ELR (cell line): ENCODE measurements at places on chromosomes 16 and 17.

GRCh38 chr16:84643674-84644073 is 4.6 kb upstream of the KLHL36 start:
- no peak for DNase-seq

DNA sequence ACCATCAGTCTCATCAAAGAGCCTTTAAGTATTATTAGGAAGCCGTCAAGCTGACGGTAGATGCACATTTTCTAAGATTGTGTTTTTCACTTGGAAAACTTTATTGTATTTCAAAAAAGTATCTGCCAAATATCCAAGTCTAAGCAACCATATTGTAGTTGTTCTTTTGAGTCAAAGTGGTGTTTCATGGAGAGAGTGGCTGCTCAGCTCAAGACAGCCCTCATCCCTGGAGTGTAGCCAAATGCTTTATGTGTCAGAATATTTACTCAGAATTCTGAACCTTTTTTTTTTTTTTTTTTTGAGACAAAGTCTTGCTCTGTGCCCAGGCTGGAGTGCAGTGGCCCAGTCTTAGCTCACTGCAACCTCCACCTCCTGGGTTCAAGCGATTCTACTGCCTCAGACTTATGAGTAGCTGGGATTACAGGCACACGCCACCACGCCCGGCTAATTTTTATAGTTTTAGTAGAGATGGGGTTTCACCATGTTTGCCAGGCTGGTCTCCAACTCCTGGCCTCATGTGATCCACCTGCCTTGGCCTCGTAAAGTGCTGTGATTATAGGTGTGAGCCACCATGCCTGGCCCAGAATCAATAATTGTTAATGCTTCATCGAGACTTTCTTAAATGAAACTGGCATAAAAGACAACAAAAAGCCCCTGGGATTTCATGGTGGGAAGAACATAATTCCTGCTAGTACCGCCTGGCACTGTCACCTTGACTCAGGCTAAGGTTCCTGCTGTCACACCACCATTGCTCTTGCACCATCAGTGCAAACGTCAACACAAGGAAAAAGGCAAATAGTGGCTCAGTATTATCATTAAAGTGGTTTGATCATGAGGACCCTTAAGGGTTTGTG is 45.5 kb downstream of the PRKCA start:
- peak; percentile 83 for DNase-seq

DNA sequence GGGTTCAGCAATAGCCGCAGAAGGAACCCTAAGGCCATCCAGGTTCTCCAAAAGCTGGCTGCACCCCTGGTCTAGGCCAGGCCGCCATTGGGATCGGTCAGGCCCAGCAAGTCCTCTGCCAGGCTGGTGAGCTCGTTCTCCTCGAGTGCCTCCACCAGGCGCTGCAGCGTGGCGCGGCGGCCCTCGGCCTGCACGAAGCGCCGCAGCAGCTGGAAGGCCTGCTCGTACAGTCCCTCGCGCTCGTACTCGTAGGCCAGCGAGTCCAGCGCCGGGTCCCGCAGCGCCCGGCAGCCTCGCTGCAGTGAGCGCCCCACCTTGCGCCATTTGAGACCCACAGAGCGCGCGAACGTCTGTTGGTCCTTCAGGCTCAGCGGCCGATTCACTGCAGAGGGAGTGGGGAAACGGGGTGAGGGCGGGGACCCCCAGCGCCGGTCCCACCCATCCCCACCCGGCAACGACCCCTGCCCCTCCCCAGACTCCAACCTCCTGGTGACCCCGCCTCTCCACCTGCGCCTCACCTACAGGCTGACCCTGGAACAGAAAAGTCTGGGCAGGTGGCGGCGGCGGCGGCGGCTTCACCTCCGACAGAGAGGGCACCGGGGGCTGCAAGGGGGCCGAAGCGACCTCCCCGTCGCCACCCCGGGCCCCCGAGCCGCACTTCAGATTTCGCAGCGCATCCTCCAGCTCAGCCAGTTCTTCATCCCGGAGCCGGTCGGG is 3.9 kb upstream of the B3GNT9 start:
- DNase-seq: no peak

DNA sequence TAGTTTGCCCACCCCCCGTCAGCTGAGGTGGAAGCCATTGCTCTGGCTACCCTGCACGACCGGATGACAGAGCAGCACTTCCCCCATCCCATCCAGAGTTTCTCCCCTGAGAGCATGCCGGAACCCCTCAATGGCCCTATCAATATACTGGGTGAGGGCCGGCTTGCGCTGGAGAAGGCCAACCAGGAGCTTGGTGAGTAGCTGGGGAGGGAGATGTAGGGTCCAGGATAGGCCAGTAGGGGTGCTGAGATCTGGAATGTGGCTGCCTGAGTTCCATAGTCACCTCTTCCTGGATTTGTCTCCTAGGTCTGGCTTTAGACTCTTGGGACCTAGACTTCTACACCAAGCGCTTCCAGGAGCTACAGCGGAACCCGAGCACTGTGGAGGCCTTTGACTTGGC is 6.4 kb downstream of the PFAS start:
- peak; percentile 42 for DNase-seq

DNA sequence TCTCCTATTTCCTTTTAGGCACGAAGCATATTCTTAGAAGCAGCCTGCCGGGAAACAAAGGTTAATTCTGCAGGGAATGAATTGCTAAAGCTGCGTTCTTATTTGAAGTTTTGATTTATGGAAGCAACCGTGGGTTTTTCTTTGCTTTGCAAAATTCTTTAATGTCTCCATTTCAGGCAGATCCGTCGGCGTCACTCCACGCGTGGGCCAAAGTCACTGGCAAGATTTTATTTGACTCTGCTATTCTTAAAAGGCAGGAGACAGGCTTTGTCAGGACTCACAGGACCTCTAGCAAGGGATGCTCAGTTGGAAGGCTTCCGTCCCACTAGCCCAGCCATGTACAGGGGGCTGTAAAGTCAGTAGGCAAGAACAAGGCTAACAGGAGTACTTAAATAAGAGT is 387.3 kb upstream of the XYLT1 start:
- DNase-seq: no peak

DNA sequence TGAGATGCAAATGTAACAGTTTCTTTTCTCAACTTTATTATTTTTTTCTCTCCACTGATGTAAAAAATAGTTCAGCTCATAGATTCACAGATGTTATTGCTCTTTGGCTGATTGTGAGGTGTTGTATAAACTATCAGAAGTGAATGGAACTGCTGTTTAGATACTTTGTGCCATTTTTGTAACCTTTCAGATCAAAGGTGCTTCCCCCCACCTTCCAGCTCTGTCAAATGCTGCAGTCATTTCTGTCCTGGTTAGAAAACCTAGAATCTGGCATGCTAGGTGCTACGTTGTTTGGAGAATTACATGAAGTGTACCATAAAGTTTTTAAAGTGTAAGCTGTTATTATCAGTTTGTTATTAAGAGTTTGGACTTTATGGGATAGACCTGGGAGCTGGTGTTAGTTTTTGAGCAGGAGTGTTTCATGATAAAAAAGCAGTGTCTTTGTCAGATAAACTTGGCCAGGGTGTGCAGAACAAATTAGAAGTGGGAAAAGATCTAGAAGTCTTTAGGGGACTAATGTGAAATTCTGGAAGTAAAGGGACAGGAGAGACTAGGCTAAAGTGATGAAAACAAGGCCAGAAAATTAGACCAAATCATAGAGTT is 1.8 kb upstream of the WIPI1 start:
- no peak for DNase-seq

DNA sequence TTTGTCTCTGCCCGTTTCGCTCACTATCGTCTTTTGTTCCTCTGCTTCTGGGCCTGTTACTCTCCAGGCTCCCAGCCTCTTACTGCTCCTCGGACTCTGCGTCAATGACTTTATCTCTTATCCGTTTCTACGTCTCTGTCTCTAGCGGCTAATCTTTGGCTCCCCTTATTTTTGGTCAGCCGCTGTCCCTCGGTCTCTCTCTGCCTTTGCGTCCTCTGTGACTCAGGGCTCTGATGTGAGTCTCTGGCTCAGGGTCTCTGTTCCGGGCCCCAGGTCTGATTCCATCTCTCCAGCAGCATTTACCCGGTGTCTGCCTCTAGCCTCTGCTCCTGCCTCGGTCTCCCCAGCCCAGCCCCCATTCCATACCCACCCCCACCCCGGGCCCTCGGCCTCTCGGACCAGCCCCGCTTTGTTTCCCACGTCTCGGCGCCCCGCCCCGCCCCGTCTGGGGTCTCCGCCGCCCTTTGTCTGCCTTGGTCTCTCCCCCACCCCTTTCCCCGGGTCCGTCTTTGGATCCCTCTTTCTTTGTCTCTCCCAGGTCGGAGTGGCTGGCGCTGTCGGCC is 547 bp upstream of the ZNF48 start:
- DNase-seq: peak; percentile 47
